Activated naive CD8-positive, alpha-beta T cell treated with anti-CD3 and anti-CD28 coated beads, Interleukin-2, amount 10 ng/mL, durations not matched to agents 7 days and 5 days (primary cell): ENCODE measurements at places on chromosomes 12 and 14. TPM values are rescaled to one million over a fixed set of nuclear protein-coding genes. Genes with fewer than 3 reads are reported as not detected.
A peak's percentile ranks its signal among the peaks of the same experiment; 100 is the strongest.

DNA sequence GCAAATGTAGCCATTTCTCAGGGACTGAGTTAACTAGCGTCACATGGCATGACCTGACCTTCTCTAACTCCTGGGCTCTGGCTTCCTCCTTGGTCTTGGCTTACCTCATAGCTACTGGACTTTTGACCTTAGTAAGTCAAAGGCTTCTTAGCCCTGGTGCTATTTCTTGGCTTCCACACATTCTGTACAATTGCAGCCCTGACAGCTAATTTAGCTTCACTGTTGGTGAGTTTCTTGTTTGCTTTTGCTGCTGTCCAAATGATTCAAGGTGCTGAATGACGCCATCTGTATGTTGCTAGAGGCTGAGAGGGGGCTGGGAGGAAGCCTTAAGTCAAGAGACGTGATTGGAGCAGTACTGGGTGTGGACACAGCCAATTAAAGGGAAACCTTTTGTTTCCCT, 202.7 kb downstream of the PRKD1 start:
- no peak for DNase-seq
- H3K27me3 ChIP-seq: no peaks in the 10 kb centered on the region
- H3K4me3 ChIP-seq: no peak overlapping the region
- H3K36me3 ChIP-seq: no peaks in the 10 kb centered on the region
- H3K27ac ChIP-seq: no peak overlapping the region

GRCh38 chr14:87489196-87489819, 503.7 kb downstream of the GALC start:
- DNase-seq: no peak
- no peaks in the 10 kb centered on the region for H3K36me3 ChIP-seq
- no peak overlapping the region for H3K27ac ChIP-seq
- H3K4me1 ChIP-seq: no peaks in the 10 kb centered on the region

GRCh38 chr14:34449819-34450541, 12.1 kb downstream of the SPTSSA start:
- no peak overlapping the region for H3K27ac ChIP-seq
- H3K4me3 ChIP-seq: no peak overlapping the region
- peaks cover 15% of the 10 kb centered on the region for H3K36me3 ChIP-seq
- no peaks in the 10 kb centered on the region for H3K27me3 ChIP-seq
- DNase-seq: no peak

- no peak for DNase-seq
- H3K4me1 ChIP-seq: peaks cover 37% of the 10 kb centered on the region
- no peaks in the 10 kb centered on the region for H3K27me3 ChIP-seq
- no peak overlapping the region for H3K27ac ChIP-seq
These were observed 7.0 kb downstream of the CORO1C start for GRCh38 chr12:108724054-108724889.

DNA sequence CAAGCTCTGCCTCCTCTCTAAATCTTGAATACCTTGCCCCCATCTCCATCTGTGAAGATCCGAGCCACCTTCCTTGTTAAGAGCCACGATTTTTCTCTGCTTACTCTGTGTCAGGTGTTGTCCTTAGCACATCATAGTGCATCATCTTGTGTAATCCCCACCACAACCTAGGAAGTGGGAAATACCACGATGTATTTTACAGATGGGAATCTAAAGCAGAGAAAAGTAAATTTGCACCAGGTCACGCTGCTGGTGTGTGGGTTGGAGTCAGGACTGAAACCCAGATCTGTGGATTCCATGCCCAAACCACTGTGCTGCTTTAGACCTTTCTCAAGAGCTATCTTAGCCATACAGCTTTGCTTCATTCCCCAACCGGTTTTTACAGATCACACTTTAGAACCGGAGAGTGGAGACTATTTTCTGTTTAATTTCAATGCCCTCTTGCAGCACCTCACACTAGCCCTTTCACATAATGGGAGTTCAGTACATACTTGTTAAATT, 94.6 kb downstream of the PPM1A start:
- no peak overlapping the region for H3K27ac ChIP-seq
- H3K4me3 ChIP-seq: no peak overlapping the region
- peaks cover 5% of the 10 kb centered on the region for H3K27me3 ChIP-seq

GRCh38 chr12:126347421-126347820, 1282.2 kb downstream of the AACS start:
- no peaks in the 10 kb centered on the region for H3K4me1 ChIP-seq
- no peak overlapping the region for H3K4me3 ChIP-seq
- no peak for DNase-seq
- no peaks in the 10 kb centered on the region for H3K27me3 ChIP-seq

DNA sequence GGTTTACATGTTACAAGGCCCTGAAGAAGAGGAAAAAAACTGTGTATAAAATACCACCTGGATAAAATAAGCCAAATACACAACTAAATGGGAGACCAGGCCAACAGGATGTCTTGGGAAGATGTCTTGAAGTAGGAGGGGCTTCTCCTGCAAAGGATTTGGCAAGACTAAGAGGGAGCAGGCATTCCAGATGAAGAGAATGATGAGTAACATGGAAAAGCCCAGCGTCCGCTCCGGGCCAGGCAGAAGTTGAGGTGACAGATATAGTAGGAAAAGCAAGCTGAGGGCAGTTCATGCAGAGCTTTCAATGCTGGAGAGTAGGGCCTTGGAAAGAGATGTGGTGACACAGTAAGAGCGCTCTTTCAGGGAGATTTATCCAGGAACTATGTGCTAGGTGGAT, 16.1 kb upstream of the EIF4B start:
- H3K27me3 ChIP-seq: peaks cover 8% of the 10 kb centered on the region
- H3K4me1 ChIP-seq: peaks cover 2% of the 10 kb centered on the region
- no peaks in the 10 kb centered on the region for H3K36me3 ChIP-seq
- no peak for DNase-seq
- H3K4me3 ChIP-seq: no peak overlapping the region

DNA sequence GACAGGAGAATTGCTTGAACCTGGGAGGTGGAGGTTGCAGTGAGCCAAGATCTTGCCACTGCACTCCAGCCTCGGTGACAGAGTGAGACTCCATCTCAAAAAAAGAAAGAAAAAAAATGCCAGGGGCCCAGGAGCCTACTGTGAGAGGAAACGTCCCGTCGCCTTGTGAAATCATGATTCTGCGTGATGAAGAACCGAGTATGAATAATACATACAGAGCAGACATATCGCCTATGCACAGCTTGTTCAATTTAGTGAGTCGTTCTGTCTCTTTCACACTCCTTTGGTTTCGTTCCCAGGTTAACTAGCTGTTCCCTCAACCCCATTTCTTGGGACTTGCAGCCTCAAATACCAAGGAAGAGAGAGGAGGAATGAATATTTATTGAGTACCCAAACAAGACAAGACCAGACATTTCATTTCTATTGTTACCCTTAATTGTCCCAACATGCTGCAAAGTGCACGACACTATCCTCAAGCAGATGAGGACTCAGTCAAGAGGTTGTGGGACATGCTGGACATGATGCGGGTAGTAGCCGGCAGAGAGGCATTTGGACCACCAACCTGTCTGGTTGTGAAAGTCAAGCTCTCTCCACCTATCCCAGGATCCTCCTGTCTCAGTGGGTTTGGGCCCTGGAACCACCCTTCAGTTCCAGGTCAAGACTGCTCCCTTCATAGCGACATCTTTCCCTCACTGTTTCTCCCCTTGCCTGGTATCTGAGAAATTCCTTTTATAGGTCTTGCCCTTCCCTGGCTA, 8.6 kb upstream of the CD27 start:
- H3K4me1 ChIP-seq: peaks cover 30% of the 10 kb centered on the region
- no peak overlapping the region for H3K4me3 ChIP-seq
- H3K27me3 ChIP-seq: no peaks in the 10 kb centered on the region
- peaks cover 2% of the 10 kb centered on the region for H3K36me3 ChIP-seq
- no peak overlapping the region for H3K27ac ChIP-seq
- DNase-seq: no peak

DNA sequence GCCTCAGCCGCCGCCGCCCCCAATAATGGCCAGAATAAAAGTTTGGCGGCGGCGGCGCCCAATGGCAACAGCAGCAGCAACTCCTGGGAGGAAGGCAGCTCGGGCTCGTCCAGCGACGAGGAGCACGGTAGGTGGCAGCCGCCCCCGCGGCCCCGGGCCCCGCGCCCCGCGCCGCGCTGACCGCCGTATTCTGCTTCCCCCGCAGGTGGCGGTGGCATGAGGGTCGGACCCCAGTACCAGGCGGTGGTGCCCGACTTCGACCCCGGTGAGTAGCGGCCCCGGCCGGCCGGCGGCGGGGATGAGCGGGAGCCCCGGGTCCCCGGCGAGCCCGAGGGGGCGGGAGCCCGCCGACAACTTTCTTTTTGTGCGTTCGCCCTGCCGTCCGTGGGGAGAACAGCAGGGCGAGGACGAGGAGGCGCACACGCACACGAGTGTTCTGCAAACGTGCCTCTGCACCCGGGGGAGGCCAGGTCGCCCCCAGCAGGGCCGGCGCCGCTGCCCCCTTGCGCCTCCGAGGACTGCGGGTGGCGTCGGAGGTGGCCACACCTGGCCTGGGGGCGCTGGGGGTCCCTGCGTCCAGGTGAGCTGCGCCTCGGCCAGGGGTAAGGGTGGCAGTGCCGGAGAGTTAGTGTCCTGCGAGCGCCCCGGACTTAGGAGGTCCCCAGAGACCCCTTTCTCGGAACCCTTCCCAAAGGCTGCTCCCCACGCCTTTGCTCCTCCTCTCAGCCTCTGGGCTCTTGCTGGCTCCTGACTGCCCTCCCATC, 794 bp downstream of the RCOR1 start:
- peak; percentile 77 for DNase-seq
- H3K36me3 ChIP-seq: peaks cover 2% of the 10 kb centered on the region
- H3K27me3 ChIP-seq: no peaks in the 10 kb centered on the region
- H3K27ac ChIP-seq: peak overlapping the region; percentile 77
- peaks cover 17% of the 10 kb centered on the region for H3K4me1 ChIP-seq
- H3K4me3 ChIP-seq: peak overlapping the region; percentile 95

DNA sequence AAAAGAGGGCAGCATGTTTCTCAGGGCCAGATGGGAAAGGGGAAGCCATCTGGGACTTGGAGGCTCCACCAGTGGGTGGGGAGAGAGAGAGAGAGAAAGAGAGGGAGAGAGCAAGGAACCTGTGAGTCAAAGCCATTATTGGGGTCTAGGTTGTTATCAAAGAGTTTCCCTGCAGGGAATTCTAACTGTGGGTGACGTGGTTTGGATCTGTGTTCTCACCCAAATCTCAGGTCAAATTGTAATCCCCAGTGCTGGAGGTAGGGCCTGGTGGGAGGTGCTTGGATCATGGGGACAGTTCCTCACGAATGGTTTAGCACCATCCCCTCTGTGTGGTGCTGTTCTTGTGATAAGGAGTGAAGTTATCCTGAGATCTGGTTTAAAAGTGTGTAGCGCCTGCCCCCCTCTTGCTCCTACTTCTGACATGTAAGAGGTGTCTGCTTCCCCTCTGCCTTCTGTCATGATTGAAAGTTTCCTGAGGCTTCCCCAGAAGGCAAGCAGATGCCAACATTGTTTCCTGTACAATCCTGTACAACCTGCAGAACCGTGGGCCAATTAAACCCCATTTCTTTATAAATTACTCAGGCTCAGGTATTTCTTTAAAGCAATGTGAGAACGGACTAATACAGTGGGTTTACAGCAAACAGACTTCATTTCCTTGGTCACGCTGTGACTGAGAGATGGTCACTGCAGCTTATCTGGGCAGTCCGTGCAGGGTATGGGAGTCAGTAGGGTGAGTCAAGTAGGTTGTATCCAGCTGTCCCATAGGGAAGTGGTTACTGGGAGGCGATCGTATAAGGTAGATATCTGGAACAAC, 52.4 kb downstream of the CCDC91 start:
- no peaks in the 10 kb centered on the region for H3K4me1 ChIP-seq
- no peak overlapping the region for H3K27ac ChIP-seq
- H3K27me3 ChIP-seq: no peaks in the 10 kb centered on the region
- H3K4me3 ChIP-seq: no peak overlapping the region
- no peak for DNase-seq

- H3K27ac ChIP-seq: no peak overlapping the region
- no peaks in the 10 kb centered on the region for H3K27me3 ChIP-seq
- DNase-seq: no peak
- H3K36me3 ChIP-seq: no peaks in the 10 kb centered on the region
These were observed 102.1 kb downstream of the KCNH5 start for GRCh38 chr14:62943202-62943601.

GRCh38 chr12:114003286-114003685, 37.2 kb upstream of the RBM19 start:
- H3K27ac ChIP-seq: no peak overlapping the region
- no peak overlapping the region for H3K4me3 ChIP-seq
- no peaks in the 10 kb centered on the region for H3K27me3 ChIP-seq
- DNase-seq: no peak
- H3K4me1 ChIP-seq: no peaks in the 10 kb centered on the region
- H3K36me3 ChIP-seq: no peaks in the 10 kb centered on the region

DNA sequence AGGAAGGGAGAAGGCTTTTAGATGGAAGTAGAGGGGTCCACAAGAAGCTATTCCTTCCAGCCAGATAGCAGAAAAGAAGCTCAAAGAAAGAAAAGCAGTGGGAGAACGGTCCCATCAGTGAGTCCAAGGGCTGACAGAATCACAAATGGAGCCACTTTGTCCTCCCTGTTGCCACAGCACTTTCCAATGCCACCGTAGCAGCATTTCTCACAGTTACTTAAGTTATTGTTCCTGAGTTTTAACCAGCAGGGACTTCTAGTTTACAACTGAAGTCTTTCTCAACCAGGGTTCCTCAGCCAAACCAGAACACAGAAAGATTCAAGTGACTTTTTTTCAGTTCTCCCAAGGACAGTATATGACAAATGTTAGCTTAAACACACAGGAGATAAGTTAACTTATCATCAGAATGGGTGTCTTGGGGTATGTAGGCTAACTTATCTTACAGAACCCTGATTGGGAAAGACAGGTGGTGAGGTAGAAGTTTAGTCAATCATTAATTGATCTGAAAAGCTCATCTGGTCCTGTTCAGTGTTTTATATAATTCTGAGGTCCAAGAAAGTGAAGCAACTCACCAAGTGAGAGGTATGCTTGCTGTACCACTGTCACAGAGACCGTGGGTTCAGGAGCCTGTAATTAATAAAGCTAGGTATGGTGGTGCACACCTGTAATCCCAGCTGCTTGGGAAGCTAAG, 7.0 kb downstream of the GATC start:
- H3K27ac ChIP-seq: no peak overlapping the region
- peaks cover 4% of the 10 kb centered on the region for H3K4me1 ChIP-seq
- no peak overlapping the region for H3K4me3 ChIP-seq

GRCh38 chr12:132178316-132178715, 34.1 kb downstream of the NOC4L start:
- H3K4me1 ChIP-seq: peaks cover 24% of the 10 kb centered on the region
- H3K27me3 ChIP-seq: peaks cover 4% of the 10 kb centered on the region
- DNase-seq: peak; percentile 53

GRCh38 chr12:32585680-32586079, 93.4 kb upstream of the DNM1L start:
- no peak for DNase-seq
- H3K27me3 ChIP-seq: no peaks in the 10 kb centered on the region
- peak overlapping the region; percentile 66 for H3K27ac ChIP-seq
- H3K36me3 ChIP-seq: peaks cover 17% of the 10 kb centered on the region
- peak overlapping the region; percentile 12 for H3K4me3 ChIP-seq

- H3K27me3 ChIP-seq: no peaks in the 10 kb centered on the region
- H3K4me1 ChIP-seq: no peaks in the 10 kb centered on the region
- DNase-seq: no peak
- H3K4me3 ChIP-seq: no peak overlapping the region
These were observed 73.0 kb downstream of the RAD51B start for GRCh38 chr14:67892466-67893100.

KRT71 gene
- total RNA-seq: not detected

GALC gene
- 28.2 TPM for total RNA-seq

AP1G2 gene
- 335 TPM for total RNA-seq

PARPBP gene
- 20.5 TPM for total RNA-seq

PTPN6 gene
- 370 TPM for total RNA-seq

DDX54 gene
- total RNA-seq: 70.1 TPM

KRT77 gene
- total RNA-seq: not detected

RABGGTA gene
- total RNA-seq: 48.8 TPM

DPY19L2 gene
- 7.6 TPM for total RNA-seq

LPAR5 gene
- total RNA-seq: 19.4 TPM

A2M gene
- total RNA-seq: 3.4 TPM

NEUROD4 gene
- not detected for total RNA-seq

KRT83 gene
- total RNA-seq: not detected

RAPGEF3 gene
- total RNA-seq: 0.94 TPM

SLC25A47 gene
- not detected for total RNA-seq
